Right renal pelvis (tissue), 4 donors: ENCODE measurements at places on chromosomes 13 and 19.
A peak's percentile ranks its signal among the peaks of the same experiment; 100 is the strongest.

DNA sequence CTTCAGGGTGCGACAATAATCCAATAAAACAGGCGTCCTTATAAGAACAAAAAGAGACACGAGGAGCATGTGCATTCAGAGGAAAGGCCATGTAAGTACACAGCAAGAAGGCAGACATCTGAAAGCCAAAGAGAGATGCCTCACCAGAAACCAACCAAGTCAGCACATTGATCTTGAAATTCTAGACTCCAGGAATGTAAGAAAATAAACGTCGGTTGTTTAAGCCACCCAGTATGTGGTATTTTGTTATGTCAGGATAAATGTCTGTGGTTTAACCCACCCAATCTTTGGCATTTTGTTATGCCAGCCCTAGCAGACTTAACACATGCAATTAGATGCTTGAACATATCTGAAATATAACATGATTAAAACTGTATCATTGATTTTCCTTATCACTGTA, 452.0 kb downstream of the SLITRK6 start:
- no peak for DNase-seq

DNA sequence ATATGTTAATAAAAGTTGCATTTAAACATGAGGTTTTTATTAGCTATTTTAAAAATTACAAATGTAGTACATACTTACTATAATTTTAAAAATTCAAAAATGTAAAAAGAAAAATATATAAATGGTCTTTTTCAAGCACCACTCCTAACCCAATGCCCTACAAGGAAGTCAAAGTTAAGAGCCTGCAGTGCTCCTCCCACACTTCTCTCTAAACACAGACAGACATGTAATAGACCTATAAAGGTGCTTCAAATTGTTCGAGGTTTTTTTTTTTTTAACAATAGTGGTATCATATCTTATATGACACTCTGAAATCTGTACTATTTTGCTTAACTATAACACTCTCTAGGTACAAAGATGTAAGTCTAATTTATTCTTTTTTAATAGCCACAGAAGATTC, 25.4 kb downstream of the VWA8 start:
- no peak for DNase-seq

GRCh38 chr13:26050568-26051230, 1.1 kb downstream of the SHISA2 start:
- peak; percentile 45 for DNase-seq

GRCh38 chr13:68748038-68748437, 1359.6 kb upstream of the ATXN8OS start:
- DNase-seq = no peak

- no peak for DNase-seq
Measured at GRCh38 chr19:18682807-18683108, 722 bp upstream of the CRTC1 start.

DNA sequence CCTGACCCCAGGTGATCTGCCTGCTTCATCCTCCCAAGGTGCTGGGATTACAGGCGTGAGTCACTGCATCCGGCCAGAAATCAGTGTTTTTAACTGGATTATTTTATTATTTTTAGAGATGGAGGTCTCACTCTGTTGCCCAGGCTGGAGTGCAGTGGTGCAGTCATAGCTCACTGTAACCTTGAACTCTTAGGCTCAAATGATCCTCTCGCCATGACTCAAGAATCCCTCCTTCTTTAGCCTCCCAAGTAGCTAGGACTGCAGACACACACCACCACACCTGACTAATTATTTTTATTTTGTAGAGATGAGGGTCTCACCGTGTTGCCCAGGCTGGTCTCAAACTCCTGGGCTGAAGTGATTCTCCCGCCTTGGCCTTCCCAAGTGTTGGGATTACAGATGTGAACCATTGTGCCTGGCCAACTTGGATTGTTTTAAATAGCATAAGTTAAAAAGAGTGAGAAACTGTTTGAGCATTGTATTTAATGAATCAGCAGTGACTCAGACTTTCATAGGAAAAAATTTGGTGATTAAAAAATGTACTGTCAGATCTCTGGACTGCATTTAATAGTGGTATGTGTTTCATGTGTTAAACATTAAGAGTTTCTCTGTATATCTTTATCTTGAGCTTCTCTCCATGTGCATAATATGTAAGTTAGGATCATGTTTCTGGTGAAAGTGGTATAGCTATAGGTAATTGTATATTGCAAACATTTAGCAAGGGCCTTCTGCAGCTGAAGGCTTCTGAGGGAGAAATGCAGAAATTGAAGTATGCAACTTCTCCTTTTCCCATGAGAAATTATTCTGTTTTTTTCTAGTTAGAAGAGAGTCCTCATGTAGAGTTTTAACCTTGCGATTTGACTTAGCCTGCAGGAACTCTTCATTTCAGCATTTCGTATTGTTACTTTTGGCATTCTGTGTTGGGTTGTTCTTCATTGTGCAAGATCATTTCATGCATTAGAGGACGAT, 121.2 kb downstream of the PCCA start:
- no peak for DNase-seq
